NCI-H1436 treated with DMSO at 0.1 percent for 48 hours (cell line): ENCODE measurements at places on chromosomes 4 and X.

- DNase-seq: no peak
These were observed 8.0 kb downstream of the MAEA start for GRCh38 chr4:1297456-1298325.

DNA sequence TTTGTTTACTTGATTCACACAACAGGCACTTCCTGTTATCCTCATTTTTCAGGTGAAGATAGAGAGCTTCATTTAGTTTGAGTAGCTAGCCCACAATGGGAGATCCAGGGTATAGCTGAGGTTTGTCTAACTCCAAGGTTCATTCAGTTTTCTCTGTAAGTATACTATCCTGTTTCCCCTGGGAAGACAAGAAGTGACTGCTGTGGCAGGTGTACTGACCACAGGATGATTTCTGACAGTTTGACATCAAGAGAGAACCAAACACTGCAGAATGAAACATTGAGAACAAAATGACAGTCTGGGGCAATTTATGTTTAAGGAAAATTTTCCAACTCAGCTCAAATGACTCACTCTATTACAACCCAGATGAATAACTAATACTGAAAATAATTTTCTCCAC is 958.0 kb downstream of the STPG2 start:
- no peak for DNase-seq

GRCh38 chrX:68832101-68832416 is 3.2 kb downstream of the EFNB1 start:
- no peak for DNase-seq

DNA sequence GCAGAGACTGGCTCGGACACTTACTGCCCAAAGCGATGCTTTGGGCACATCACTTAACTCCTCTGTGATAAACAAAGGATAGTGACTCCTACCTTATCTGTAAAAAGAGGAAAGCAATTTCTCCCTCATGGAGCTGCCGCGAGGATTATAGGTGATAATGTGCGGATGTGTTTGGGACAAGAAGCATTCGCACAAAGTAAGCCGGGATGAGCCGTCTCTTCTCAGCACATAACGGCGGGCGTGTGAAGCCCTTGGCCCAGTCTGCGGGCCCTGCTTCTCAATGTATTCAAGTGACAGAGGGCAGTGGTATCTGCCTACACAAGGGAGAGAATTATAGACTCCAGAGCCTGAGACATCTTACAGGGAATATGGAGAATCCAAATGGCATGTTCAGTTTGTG is 550.3 kb upstream of the CPEB2 start:
- no peak for DNase-seq

- DNase-seq: no peak
These were observed 15.6 kb downstream of the RPS3A start for GRCh38 chr4:151114986-151115385.

GRCh38 chr4:89134775-89135319 is 23.5 kb downstream of the TIGD2 start:
- DNase-seq: no peak
